Amygdala (tissue), 56 donors: ENCODE measurements at places on chromosomes 12 and 14.

DNA sequence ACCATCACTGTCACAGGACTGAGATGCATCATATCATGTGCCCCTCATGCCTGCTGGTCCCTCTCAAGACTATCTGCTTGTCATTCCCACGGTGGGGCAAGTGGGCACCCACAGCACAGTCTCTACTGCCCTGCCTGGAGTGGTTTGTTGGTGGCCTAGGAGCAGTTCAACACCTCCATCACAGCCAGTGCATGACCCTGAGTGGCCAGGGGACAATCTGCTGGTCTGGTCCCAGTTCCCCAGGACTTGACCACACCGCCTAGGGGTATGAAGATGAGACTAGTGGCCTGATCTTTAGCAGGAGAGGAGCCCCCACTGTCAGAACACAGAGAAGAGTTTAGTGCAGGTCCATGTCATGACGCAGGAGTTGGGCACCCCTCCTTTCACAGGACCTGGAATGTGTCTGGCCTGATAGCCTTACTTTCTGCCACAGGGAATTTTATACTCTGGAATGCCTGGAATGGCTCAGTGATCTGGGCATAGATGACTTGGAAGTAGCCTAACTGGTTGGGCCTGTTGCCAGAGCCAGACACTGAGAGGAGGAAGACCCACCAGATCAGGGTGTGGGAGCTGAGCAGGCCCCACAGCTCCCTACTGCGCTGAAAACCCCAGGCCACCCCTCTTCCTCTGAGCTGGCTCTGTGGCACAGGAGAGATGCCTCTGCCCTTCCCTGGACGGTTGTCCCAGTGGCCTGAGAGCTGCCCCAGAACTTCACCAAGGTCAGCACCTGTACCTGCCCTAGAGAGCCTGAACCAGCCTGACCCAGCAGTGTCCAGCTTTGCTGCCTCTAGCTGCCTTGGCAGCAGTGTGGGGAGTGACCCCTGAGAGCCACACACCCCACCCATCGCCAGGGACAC lies 83.3 kb downstream of the PUS7L start:
- DNase-seq: no peak

DNA sequence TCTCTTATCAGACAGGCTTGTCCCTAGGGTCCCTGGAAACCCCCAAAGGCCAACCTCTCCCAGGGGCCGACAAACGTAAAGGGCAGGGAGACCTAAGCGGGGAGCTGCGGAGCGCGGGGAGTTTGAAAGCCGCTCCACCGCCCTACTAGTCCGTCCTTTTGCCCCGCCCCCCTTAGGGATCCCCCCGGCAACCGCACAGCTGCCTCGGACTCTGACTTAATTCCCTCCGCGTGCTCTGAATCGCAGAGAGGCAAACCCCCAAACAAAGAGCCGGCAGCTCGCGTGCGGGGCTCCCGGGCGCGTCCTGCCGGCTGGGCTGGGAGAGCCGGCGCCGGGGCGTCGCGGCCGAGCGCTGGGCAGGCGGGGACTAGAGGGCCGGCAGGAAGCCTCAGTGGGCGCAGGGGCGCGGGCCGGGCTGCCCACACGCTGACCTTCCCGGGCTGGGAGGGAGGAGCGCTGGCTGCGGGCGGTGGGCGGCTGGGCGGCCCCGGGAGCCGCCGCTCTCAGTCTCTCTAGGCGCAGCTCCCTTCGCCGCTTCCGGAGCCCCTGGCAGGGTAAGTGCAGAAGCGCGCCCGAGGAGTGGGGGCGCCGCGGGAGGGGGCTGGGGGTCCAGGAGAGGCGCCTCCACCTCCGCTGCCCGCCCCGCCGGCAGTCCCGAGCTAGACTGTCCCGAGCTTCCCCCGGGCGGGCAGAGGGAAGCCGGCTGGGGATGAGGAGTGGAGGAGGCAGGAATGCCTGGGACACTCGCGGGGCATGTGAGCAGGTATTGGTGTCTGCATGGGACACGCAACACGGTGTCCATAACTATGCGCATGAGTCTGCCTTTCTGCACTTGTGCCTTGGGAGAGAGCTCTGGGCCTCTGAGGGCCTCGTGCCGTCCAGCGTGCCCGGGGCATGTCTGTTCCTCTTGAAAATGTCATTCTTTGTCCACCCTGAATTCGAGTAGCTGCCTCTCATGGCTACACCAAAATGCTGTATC lies at the start of gene TSPAN11:
Gene TSPAN11 (plus strand): TSS at position 506 of the 979 bp plus-strand sequence. CDS start 27,244 bp downstream, outside the sequence.
- peak; percentile 17 for DNase-seq

- no peak for DNase-seq
These were observed 68.4 kb upstream of the SRSF5 start for GRCh38 chr14:69698572-69698971.

DNA sequence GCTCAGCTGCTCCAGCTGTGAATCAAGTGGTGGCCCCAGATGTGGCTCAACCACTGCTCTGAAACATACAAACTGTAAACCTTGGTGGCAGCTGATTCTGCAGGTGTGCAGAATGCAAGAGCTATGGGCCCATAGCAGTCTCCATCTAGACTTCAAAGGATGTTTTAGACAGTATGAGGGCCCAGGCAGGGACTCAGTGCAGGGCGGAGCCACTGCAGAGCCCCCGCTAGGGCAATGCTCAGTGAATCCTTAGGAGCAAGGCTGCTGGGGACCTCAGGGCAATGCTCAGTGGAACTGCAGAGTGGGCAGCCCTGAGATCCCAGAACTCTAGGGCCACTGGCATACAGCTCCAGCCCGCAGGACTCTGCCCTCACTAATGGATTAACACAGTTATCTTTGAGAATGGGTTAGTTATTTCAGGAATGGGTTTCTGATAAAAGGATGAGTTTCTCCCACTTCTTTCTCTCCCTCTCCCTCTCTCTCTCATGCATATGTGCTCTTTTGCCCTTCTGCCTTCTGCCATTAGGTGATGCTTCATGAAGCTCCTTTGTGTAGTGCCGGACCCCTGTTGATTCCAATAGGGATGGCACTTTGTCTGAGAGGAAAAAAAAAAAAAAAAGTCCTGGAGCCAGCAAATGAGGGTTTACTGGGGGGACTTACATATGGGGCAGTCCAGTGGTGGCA lies 48.4 kb upstream of the JDP2 start:
- no peak for DNase-seq

- no peak for DNase-seq
These were observed 27.8 kb downstream of the TBX3 start for GRCh38 chr12:114655934-114656749.

- DNase-seq: no peak
These were observed 2.0 kb upstream of the TRIM9 start for GRCh38 chr14:51096870-51097269.

GRCh38 chr12:85237327-85237726 lies 42.7 kb upstream of the ALX1 start:
- DNase-seq: no peak

DNA sequence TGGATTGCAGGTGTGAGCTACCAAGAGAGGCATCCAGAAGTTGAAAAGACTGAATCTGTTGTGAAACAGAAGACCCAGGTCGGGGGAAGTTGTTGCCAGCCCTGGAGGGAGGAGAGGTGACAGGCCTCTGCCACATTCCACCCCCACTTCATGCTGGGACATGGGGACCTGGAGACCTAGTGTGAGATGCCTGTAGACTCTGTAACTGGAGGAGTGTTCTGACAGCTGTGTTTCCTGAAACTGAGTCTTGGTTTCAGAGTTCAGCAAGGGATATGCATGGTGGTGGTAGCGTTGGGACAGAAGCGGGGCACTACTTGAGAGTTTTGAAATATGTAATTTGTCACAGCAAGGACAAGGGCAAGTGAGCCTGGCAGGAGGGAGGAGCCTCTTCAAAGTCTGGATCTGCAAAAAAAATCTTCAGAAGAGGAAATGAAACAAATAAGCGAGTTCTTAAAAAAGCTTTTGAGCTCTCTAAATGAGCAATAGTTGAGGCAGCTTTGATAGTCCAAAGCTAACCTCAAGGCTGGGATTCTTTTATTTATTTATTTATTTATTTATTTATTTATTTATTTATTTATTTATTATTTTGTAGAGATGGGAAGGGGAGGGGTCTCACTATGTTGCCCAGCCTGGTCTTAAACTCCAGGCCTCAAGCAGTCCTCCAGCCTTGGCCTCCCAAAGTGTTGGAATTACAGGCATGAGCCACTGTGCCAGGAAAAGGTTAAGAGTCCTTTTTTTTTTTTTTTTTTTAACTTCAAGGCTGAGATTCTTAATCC lies 58.9 kb upstream of the EEA1 start:
- DNase-seq: no peak

DNA sequence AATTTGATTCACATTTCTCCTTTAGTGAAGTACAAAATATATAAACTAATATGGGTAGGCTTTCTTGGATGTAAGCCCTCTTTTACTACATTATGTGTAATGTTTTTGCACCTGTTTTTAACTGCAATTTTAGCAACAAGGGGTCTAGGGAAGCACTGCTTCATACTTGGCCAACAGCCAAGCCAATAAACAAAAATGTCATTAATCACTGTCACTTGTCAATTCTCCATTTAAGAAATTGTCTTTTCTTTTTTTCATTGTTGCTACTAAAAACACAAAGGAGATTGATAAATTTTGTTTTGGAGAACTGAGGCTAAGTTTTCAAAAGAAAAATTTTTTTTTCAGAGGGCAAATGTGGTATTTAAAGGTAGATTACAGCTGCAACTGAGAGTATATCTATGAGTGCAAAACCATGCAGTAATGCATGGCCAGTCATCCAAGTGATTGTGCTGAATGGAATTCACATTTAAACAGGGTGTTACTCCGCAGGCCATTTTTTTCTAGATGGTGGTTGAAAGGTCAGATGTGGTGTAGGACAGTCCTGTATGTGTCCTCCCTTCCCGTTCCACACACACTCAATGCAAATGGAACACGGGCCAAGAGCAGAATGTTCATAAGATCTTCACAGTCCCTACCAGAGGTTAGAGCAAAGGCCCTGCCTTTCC lies 503.0 kb upstream of the LMO3 start:
- no peak for DNase-seq

DNA sequence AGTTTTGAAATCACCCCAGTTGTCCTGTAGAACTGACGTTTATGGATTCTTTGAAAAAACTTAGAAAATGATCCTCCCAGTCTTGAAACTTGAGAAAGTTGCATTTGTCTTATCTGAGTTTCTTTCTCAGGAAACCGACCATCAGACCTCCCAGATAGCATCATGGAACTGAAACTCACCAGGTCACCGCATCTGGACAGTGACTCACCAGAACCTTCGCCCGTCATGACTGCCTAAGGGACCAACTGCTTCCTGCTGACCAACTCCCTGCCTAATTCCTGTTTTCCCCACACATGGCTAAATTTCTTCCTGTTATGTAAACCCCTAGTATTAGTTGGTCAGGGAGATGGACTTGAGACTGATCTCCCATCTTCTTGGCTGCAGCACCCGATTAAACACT lies 175.7 kb downstream of the RIMBP2 start:
- DNase-seq: no peak

DNA sequence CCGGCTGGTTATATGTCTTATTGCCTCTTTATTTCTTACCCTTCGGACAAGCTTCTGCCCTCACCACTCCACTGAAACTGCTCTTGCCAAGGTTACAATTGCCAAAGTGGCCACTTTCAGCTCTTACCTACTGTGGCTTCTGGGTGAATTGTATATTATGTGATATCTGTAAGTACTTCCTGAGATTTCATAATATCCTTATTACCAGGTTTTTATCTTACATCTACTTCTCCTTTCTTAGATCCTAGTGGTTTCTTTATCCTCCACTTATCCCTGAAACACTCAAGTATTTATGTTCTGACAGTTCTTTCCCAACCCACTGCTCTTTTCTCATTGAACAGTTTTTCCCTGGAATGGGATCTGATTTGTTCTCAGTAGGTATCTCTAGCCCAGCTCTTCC lies 10.5 kb downstream of the CELA1 start:
- DNase-seq: no peak

GRCh38 chr12:42474391-42474790 lies 115.2 kb downstream of the PRICKLE1 start:
- no peak for DNase-seq

- no peak for DNase-seq
These were observed 797.4 kb upstream of the FBXO33 start for GRCh38 chr14:40229676-40230075.

DNA sequence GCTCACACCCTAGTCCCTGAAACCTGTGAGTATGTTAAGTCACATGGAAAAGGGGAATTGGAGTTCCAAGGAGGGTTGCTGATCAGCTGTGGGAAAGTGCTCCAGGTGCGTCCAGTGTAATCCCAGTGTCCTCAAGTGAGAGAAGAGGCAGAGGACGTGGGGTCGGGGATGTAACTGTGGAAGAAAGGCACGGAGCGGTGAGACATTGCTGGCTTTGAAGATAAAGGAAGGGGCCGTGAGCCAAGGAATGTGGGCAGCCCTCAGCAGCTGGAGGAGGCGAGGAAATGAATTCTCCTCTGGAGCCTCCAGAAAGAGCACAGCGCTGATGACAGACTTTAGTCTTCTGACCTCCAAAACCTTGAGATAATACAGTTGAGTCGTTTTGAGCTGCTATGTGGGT lies 191.6 kb upstream of the TMEM132C start:
- no peak for DNase-seq

DNA sequence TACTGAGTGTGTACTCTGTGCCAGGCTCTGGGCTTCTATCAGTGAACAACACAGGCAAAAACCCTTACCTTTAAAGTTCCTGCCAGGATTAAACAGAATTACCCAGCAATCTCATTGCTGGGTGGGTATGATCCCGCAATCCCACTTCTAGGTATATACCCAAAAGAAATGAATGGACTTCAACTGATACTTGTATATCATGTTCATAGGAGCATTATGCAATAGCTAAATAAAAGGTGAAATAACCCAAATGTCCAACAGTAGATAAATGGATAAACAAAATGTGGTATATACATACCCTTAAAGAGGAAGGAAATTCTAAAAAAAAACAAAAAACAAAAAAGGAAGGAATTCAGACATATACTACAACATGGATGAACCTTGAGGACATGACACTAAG lies 14.7 kb downstream of the DAZAP2 start:
- no peak for DNase-seq

GRCh38 chr14:104323551-104324175 lies 185.3 kb downstream of the KIF26A start:
- DNase-seq: no peak

DNA sequence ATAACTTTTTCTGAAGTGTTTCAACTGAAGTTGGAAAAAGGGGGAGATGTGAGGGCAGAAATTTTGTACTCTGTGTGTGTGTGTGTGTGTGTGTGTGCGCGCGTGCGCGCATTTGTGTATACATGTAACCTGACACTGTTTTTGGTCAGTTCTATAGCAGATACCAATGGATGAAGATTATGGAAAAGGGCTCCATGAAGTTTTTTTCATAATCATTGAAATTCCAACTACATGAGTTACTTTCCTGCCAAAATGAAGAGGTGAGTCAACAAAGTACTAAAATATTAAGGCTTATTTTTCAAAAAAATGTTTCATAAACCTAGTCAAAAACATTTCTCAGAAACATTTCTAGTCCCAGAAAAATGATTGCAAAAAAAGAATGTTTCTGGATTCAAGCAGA lies 25.7 kb upstream of the CERS5 start:
- no peak for DNase-seq
